ACHN (cell line): ENCODE measurements at places on chromosomes 7 and 10.
A peak's percentile ranks its signal among the peaks of the same experiment; 100 is the strongest.

GRCh38 chr10:132151286-132151950, 35.3 kb upstream of the DPYSL4 start:
- DNase-seq = no peak

- peak; percentile 28 for DNase-seq
Measured at GRCh38 chr10:118332948-118333710, 9.0 kb downstream of the FAM204A start.

DNA sequence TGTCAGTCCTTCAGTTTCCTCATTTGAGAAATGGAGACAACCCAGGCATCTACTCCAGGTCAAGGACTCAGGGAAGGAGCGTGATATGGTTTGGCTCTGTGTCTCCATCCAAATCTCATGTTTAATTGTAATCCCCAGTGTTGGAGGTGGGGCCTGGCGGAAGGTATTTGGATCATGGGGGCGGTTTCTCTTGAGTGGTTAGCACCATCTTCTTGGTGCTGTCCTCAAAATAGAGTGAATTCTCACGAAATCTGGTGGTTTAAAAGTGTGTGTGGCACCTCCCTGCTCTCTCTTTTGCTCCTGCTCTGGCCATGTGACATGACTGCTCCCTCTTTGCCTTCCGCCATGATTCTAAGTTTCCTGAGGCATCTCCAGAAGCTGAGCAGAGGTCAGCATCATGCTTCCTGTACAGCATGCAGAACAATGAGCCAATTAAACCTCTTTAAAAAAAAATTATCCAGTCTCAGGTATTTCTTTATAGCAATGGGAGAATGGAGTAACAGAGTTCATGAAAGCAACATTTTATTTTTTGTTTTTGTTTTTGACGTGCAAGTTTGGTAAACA, 30.0 kb downstream of the ARHGAP22 start:
- no peak for DNase-seq

DNA sequence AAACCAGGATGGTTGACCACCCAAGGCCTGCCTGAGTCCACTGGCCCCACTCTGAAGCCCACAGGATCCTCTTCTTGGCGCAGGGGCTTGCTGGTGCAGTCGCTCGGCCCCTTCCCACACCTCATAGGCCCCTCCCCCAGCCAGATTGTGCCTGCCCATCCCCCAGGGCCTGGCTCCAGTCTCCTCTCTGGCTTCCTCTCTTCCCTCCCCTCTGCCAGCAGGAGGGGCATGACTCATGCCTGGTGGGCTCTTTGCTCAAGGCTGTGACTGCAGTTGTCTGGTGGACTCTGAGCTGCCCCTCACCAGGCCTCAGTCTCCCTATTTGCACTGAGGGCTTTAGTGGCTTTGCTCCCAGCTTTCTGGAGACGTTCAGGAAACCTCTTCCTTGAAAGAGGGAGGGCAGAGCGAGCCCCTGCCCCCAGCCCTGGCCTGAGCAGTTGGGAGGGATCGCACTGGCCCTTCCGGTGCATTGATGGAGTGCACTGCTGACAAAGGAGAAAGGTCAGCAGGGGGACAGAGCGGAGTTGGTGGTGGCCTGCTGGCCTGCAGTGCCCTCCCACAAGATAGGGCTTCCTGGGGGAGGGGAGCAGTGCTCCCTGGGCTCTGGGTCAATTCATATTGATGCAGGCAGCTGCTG, 60.7 kb downstream of the ZMIZ1 start:
- peak; percentile 47 for DNase-seq

GRCh38 chr7:101116898-101117297, 10.0 kb upstream of the SERPINE1 start:
- DNase-seq = peak; percentile 81

GRCh38 chr10:125799451-125800182, 23.4 kb downstream of the UROS start:
- DNase-seq = no peak

DNA sequence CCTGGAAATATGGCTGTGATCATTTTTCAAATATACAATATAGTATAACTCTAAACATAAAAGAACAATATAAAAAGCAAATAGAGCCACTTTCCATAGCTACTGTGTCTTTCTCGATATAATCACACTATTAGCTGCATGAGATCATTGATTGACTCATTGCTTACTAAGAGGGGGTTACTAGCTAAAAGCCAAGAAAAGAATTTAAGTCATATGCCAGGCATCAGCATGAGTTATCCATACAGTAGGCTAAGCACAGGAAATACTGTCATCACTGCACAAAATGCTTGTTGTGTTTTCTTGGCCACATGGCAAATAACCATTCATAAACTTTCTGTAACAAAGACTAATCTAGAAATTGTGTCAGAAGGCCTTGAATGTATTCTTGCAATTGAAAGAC, 18.8 kb upstream of the ABCB5 start:
- peak; percentile 24 for DNase-seq

GRCh38 chr7:29469281-29469680, 94.4 kb upstream of the PRR15 start:
- no peak for DNase-seq

DNA sequence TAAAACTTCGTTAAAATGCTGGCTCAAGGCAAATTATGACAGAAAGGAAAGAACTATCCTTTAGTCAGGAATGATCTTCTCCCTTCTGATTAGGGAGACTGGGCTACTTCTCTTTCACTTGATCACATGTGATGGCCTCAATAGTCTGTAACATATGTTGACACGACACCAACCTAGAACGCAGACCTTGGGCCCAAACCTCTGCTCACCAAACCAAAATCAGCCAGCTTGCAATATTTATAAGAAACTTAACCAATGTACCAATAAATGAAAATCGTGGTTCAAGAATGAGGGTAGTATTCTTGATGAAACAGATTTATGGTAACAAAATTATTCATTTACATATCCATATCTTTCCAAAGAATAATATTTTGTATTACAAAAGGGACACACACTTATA, 361.6 kb downstream of the SORCS1 start:
- DNase-seq = no peak

- peak; percentile 58 for DNase-seq
Measured at GRCh38 chr7:98399890-98400541, 874 bp downstream of the BAIAP2L1 start.

DNA sequence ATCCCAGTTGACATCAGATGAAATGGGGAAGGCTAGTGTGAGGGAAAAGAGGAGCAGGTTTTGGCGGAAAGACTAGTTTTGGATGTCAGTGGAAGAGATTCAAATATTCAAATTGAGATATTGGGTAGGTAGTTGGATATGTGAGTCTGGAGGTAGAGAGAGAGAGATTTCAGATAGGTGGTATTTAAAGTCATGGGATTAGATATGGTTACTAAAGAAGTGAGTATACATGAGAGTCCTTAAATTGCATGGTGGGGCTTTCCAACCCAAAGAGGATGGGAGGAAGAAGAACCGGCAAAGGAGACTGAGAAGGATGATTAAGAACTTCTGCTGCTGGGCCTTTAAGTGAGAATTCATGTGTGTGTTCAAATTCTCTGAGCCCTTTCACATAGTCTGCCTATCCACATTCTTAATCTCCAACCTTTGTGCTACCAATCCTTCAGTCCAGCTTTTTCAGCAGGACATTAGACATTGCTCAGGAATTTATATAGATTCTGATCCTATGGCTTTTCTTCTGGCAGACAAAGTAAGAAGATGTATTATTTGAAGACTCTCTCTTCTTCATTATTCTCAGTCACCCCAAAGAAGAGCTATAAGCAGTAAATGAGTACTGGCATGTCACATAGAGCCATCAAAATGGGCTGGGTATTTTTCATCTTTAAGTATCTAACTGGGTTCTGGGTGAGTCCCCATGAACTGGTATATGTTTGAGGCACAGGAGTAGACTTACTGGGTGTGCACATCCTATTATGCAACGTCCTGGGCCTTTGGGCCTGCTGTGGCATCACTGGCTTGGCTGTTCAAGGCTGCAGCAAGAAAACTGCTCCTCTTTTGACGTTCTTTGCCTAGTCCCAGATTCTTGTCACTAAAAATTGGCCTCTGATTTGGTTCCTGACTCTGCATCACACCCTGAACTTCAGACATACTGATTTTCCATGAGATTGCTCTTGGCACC, 33.6 kb downstream of the ST7 start:
- DNase-seq = no peak

- no peak for DNase-seq
Measured at GRCh38 chr7:80420876-80421275, 91.0 kb downstream of the GNAT3 start.
